ENCODE measurements at places on chromosomes 4 and X.
A peak's percentile ranks its signal among the peaks of the same experiment; 100 is the strongest.

DNA sequence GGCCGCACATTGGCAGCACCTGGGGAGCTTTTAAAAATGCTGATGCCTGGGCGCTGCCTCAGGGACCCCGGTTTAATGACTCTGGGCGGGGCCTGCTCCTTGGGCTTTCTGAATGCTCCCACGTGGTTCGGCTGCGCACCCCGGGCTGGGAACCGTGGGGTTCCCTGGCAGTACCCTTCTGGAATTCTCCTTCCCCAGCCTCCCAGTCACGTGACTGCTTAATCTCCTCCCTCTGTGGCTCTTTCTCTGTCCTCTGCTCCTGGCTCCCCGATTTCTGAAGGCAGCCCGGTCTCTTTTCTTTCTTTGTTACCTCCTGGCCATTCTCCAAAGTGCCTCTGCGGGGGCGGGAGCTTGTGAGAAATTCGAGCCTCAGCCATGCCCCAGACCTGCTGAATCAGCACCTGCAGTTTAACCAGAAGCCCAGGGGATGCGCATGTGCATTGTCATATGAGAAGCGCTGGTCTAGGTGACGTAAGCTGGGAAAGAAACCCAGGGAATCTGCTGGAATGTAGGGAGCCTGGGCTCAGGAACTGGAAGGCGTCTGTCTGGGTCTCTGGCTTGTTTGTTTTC lies 16.6 kb downstream of the CLCN4 start:
- peak; percentile 16 for DNase-seq

DNA sequence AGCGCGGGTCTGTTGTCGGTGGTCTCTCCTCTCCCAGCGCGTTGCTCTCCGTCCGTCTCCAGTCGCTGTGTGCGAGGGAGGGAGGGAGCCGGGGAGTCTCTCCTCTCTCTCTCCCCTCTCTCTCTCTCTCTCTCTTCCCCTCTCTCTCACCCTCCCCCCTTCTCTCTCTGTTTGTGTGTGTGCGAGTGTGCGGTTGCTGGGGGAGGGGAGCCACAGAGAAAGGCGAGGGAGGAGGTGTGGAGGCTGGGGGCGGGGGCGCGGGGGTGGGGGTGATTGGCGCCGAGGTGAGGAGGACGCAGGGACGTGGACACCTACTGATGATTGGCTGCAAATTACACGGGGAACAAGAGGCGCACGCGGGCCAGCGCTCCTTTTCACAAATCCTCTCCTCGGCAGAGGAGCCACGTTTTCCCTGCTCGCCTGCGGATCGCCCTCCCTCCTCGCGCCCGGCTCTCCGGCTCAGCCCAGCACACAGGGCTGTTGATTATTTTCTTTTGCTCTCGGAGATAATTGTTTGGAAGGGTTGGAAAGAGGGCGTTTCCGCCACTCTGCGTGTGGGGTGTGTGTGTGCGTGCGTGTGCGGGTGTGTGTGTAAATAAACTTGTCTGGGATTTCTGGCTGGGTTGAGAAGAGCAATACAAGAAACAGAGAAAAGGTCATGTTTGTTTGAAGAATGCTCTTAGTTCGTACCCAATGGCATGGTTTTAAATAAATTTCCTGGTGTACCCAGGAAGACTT lies at the start of gene CXXC4:
CXXC4 (minus strand) TSS at position 73 of the 738 bp plus-strand sequence. CDS start 3,092 bp downstream, outside the sequence.
- peak; percentile 78 for DNase-seq

- DNase-seq, result no peak
Measured at GRCh38 chr4:54066088-54066415, 1.6 kb upstream of the CHIC2 start.

- no peak for DNase-seq
Measured at GRCh38 chrX:17848545-17849265, 12.4 kb downstream of the RAI2 start.

GRCh38 chrX:13261348-13261747 lies 58.5 kb downstream of the ATXN3L start:
- DNase-seq, result no peak

- DNase-seq, result no peak
Measured at GRCh38 chr4:105715692-105716278, 7.2 kb downstream of the GSTCD start.

DNA sequence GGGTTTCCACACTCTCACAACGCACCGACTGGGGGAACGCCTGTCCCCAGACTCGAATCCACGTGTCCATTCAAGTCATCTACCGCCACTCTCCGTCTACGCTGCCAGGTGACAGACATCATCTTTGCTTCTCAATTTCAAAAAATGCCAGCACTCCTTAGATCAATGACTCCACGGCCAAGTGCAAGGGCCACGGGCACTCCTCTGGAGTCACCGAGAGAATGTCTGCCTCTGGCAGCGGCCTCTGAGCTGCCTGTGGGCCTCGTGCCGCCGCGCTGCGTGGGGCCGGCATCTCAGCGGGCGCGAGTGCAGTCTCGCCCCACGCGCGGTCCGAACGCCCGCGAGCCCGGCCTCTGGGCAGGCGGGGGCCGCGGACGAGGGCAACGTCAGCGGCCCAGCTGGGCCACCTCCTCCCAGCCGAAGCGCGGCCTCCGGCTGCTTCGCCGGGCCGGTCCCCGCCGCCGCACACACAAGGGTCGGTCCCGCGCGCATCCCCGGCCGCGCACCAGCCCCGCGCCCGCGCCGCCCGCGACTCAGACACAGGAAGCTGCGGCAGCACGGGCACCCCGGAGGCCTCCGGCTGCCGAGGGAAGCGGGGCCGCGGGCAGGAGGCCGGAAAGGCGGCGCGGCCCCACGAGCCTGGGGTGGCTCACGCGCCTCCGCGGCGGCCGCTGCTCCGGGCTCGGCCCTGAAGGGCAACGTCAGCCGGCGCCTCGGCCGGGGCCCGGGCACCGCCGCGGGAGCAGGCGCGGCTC lies 450 bp downstream of the ACSL1 start:
- DNase-seq, result peak; percentile 30

DNA sequence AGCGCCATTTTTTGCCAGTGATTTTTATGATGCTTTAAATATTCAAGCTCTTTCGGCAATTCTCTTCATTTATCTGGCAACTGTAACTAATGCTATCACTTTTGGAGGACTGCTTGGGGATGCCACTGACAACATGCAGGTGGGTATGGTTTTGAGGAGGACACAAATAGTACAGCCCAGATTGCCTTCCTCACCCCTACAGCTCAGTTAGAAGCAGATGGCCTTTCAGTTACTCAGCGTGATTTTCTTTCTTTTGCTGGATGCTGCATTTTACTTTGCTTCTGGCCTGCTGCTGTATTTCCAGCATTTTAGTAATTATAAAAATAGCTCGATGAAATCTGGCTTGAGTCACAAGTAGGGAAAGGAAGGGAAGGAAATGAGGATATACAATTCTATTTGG lies 114.7 kb downstream of the SLC4A4 start:
- no peak for DNase-seq

GRCh38 chr4:156977435-156978160 lies 6.0 kb upstream of the PDGFC start:
- no peak for DNase-seq

GRCh38 chr4:113043591-113043990 lies 5.9 kb upstream of the ANK2 start:
- no peak for DNase-seq

DNA sequence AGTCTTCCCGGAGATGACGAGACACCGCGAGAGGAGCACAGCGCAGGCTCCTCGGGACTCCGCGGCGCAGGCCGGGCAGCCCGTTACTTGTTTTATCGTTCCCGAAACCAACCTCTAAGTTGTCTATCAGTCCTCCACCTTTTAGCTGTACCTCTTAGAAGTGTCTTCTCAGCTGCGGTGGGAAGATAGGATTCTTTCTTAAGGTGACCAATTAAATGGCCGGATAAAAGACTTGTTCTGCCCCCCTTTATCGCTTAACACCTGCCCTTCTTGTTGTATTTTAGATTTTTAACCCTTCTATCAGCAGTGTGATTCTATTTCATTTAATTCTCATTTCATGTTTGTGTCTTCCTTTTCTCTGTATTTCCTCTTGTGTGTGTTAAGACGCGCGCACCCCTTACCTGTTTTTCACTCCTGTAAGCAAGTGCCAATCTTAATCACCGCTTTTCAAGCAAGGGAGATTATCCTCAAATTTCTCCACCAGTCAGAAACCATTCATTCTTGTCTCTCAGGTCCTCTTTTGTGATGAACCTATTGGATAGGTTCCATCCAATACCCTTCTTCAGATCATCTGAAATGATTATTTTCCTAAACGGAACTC lies at the start of gene SLC9B2:
SLC9B2 (minus strand) TSS at position 15 of the 601 bp plus-strand sequence. CDS start 9,211 bp downstream, outside the sequence.
- DNase-seq, result no peak

- DNase-seq, result no peak
Measured at GRCh38 chr4:55876387-55876786, 22.9 kb downstream of the EXOC1 start.

DNA sequence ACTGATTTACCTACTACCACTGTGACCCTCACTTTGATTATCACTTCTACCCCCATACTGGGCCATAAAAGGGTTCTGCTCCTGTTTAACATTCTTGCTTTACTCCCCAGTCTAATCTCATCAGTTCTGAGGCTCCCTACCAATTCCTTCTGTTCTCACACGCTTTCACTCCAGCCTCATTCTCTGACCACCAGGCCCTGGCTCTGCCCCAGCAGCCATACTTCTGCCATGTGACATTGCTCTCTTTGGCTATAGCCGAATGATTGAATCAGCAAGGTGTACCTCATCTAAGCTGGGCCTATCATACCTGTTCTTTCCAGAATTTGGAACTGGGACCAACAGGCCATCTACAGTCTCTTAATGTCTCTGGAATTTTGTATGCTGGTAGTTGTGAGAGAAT lies 14.4 kb upstream of the ELF2 start:
- DNase-seq, result no peak

GRCh38 chr4:155705664-155706063 lies 39.0 kb downstream of the GUCY1A1 start:
- no peak for DNase-seq

DNA sequence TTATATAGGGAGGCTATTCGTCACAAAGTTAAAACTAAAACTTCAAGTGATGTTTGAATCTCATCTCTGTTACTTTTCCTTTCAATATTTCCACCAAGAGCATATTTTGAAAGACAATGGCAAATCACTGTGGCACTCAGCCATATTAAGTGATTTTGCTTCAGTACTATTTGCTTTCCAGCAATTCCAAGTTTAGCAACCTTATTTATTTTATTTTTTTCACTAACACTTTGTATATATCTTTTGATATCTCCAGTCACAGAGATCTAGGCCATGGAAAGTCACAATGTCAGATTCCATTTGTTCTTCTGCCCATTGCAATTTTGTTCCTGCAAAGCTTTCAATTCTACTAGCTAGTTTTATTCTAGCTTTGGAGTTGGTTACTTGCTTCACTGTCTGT lies 1514.5 kb upstream of the ADGRL3 start:
- no peak for DNase-seq

DNA sequence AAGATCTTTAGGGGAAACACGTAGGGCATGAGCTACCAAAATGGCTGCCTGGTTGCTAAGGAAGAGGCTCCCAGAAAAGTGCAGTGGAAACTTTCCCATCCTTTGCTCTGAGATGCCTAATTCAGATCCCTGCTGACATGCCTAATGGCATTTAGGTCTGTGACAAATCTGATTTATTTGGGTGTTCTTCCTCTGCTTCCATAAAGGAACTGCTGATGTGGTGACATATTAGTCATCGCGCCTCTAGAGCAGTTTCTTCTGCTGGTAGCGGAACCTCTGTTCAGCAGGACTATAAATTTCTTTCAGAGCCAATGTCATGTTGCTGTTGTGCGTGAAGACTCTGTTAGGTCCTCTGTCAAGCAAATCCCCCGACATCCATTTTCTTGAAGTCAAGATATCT lies 310.0 kb downstream of the PDHA2 start:
- DNase-seq, result no peak

- DNase-seq, result no peak
Measured at GRCh38 chrX:23919706-23920320, 12.0 kb downstream of the CXorf58 start.

GRCh38 chr4:14532436-14532835 lies 469.8 kb upstream of the CPEB2 start:
- DNase-seq, result no peak

GRCh38 chr4:153257991-153258390 lies 53.7 kb downstream of the TRIM2 start:
- DNase-seq, result no peak

GRCh38 chrX:38278682-38279081 lies 48.6 kb downstream of the RPGR start:
- no peak for DNase-seq

GRCh38 chrX:41499195-41499594 lies 52.1 kb downstream of the NYX start:
- no peak for DNase-seq

DNA sequence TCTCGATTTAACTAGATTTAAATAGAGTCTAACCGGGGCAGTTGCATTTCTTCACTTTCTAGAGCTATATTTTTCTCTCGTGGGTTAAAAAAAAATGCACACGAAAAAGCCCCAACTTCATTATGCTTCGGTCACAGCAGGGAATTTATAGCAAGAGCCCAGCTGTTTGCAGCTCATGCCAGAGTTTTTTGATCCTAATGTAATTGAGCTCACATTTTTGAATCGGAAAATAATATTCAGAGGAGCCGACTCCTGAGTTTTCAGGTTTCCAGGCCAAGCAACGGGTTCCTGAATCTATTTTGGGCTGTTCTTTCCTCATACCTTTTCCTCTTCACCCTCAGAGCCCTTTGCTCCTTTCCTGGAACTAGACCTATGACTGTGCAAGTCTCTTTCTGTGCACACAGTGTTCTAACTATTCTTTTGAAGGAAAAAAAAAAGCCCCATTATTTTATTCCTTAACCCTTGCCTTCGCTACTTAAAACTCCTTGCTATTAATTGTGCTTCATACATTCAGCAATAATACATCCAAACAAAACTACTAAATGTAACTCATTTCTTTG lies 27.5 kb upstream of the ESX1 start:
- no peak for DNase-seq

DNA sequence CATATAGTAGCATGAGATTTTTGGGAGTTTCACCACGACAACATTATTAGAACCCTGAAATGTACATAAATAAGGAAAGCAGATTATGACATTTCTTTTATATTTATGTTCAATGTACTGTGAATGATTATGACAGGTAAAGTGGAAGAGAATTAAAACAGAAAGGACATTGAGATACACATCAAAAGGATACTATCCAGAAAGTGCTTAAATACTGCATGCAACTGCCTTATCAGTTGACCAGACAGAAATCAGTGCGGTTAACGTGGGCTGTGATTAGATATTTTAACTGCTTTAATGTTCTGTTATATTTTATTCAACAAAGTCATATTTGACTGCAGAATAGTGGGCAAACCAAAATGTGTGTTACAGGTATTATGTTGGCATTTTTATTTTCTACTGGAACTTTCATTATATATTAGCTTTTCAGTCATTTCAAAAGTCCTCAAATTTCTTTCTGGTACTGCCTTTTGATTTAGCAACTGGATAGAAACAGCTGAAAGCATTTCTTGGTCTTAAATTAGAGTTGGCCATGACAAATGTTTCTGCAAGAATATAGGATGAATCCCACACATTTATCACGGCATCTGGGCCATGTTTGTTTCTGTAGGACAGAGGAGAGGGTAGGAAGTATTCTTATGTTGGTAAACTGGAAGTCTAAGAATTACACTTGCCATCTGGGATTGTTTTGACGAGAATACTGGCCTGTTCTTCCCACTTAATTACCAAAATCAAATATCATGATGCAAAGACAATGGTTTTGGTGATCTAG lies 255.2 kb downstream of the SLC39A8 start:
- no peak for DNase-seq
